ENCODE measurements at places on chromosomes 4 and X.

GRCh38 chr4:75895744-75896314 is 6.4 kb downstream of the PPEF2 start:
- DNase-seq: no peak

- no peak for DNase-seq
These were observed 689.0 kb downstream of the GRID2 start for GRCh38 chr4:92992758-92993157.

GRCh38 chr4:162853788-162854187 is 312.9 kb downstream of the NAF1 start:
- no peak for DNase-seq

- DNase-seq: no peak
These were observed 51.4 kb downstream of the NDST3 start for GRCh38 chr4:118085700-118086099.

DNA sequence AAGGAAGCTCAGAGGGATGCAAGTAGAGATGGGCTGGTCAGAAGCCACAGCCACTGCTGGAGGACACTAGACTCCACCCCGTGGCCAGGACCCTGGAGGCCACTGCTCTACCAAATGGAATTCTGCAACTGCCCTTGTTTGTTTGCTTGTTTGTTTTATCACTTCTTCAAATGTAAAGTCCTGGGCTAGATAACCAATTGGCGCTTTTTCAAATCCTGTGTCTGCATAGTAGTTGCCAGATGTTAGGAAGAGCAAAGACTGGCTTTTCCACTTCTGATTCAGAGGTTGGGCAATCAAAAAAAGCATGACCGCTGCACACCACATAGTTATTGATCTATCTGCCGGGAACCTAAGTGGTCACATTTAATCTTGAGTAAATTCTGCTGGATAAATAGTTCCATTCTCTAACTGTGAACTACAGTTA is 255.2 kb upstream of the SFRP2 start:
- no peak for DNase-seq
